ENCODE measurements at places on chromosomes 11 and 22.

DNA sequence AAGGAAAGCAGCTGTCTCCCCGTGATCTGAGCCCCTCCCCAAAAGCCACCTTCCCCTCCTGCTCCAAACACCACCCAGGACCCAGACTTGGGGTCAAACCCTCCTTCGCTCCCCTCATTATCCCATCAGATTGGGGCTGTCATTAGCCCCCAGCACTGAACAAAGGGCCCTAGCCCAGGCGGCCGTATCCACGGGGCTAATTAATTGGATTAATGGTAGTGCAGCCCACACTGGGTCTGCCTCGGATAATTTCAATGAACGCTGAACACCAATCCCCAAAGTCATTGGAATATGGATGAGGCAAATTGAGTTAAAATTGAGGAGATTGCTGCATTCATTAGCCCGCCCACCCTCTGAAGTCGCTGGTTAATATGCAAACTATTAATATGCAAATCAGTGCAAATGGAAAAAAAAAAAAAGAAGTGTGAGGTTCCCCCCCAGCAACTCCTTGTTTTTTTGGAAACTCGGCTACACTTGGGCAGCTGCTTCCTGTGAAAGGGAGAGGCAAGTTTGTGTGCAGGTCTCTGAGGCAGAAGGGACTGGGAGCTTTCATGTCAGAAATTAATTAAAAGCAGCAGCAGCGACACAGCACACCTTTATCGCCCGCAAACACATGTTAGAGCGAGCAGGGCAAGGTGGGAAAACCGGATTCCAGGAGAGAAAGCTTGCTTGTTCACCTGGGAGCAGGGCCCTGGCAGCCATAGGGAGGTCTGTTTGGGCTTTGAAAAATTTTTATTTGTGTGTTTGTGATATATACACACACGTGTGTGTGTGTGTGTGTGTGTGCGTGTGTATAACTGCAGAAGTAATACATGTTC lies 517.8 kb downstream of the MIAT start:
- DNase-seq: no peak

DNA sequence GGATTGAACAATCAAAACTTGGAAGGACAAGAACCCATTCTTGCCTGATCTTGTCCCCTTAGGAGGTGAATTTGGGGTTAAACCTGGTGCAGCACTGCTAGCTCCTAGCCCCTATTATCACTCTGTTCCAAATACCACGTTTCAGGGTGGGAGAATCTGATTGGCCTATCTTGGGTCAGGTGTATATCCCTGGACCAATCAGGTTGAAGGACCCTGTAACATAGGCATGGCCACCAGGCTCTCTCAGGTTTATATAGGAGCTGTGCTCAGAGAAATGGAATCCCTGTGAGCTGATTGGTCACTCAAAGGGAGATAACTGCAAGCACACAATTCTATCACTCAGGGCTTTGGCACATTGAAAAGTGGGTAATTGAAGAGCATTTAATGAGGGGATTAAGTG lies 26.6 kb upstream of the AMPD3 start:
- DNase-seq: no peak

DNA sequence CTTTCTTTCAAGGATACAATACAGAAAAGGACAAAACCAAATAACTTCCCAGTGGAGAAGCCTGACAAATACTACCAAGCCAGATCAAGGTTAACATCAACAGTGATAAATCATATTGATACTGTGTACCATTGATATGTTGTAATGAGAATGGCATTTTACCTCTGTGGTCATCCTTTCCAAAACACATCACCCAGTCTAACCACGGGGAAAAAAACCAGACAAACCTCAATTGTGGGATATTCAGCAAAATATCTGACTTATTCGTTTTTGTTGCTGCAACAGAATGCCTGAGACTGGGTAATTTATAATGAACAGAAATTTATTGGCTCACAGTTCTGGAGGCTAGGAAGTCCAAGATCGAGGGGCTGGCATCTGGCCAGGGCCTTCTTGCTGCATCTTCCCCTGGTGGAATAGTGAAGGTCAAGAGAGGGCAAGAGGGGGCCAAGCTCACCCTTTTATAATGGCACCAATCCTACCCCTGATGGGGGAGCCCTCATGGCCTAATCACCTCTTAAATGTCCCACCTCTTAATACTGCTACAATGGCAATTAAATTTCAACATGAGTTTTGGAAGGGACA lies 66.1 kb downstream of the FAM76B start:
- no peak for DNase-seq

GRCh38 chr11:118046964-118047700 lies 29.7 kb upstream of the TMPRSS4 start:
- no peak for DNase-seq

DNA sequence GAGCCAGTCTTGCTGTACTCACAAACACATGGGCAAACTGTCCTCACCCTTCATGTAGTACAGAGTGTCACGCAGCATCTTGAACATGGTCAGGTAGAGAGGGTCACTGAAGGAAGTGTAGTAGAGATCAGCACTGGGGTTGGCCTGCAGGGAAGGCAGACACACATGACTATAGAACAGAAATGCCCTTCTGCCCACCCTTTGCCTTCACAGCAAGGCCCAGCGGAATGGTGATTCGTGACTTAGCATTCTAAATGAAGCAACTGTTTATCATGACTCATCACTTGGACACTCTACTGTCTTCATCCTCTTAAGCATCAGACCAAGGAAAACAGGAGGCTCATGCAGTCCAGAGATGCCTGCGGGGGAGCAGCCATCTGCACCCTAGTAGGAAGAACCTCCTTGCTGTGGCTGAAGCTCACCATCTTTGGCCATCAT lies 33.4 kb downstream of the SERPIND1 start:
- DNase-seq: no peak

GRCh38 chr11:83921447-83922192 lies 635.5 kb upstream of the CCDC90B start:
- DNase-seq: no peak

DNA sequence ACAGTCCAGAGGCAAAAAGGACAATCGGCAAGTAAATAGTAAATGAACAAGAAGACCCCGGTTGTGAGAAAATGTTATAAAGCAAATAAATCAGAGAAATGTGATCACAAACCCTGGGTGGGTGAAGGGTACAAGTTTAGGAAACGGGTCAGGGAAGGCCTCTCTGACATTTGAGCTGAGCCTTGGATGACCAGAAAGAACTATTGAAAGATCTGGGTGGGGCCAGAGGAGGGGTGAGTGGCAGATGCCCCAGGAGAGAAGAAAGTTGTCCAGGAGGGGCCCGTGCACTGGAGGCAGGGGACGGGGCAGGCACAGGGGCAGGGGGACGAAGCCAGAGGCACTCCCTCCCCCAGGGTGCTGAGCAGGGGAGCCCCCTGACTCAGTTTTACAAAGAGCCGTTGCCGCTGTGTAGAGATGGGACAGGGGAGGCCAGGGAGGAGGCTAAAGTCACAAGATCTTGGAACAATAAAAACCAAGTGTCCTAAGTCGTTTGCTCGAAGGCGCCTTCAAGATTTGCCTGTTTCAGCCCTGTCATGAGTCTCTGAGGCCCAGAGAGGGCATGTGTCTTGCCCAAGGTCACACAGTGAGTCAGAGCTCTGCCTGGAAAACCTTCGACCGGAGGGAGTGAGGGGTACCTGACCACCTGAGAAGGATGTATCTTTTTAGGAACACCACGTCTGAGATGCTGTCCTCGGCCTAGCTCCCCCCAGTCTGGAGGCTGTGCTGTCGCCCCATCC lies 10.8 kb upstream of the PDGFB start:
- DNase-seq: no peak

GRCh38 chr11:95566211-95566610 lies 223.4 kb downstream of the FAM76B start:
- DNase-seq: no peak

DNA sequence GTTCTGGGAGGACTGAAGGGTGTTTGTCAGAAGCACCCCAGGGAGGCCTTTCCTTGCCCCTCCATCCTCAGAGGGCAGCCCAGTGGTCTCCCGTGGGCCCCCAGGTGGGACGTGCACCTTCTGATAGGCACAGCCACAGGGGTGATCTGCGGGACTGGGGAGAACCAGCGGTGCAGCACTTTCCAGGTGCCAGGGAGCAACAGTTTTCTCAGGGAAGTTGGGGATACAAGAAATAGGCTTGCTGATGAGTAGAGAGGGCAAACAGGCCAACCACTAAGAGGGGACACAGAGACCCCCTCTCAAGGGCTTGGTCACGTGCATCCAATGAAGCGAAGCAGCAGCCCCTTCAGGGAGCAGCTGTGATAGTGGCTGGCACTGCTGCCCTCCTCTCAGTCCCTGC lies 107.1 kb upstream of the BID start:
- DNase-seq: no peak

DNA sequence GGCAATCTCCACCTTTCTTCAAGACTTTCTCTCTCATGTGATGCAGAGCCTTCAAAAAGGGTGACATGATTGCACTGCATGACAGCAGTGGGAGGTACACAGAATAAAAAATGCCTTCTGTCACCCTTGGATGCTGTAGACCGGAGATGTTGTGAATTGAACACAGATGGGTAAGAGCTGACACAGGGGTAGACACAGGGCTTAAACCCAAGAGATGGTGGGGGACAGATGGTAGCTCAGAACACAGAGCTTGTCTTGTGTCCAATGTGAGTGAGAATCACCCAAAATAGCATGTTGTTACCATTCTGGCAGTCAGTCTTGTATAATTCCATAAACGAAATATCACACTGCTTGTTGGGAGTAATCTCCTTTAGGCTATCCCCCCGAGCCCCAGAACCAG lies 69.9 kb downstream of the JRKL start:
- DNase-seq: no peak
